H1 (cell line): ENCODE measurements at places on chromosomes 16 and 17. TPM values are rescaled to one million over a fixed set of nuclear protein-coding genes. Genes with fewer than 3 reads are reported as not detected.

Gene LGALS9B
- not detected in 2 replicates for total RNA-seq

- DNase-seq, result no peak
Measured at GRCh38 chr17:60436676-60437075, 14.4 kb downstream of the CHCT1 start.

GRCh38 chr16:84303023-84303422 is 8.3 kb downstream of the WFDC1 start:
- DNase-seq, result no peak

DNA sequence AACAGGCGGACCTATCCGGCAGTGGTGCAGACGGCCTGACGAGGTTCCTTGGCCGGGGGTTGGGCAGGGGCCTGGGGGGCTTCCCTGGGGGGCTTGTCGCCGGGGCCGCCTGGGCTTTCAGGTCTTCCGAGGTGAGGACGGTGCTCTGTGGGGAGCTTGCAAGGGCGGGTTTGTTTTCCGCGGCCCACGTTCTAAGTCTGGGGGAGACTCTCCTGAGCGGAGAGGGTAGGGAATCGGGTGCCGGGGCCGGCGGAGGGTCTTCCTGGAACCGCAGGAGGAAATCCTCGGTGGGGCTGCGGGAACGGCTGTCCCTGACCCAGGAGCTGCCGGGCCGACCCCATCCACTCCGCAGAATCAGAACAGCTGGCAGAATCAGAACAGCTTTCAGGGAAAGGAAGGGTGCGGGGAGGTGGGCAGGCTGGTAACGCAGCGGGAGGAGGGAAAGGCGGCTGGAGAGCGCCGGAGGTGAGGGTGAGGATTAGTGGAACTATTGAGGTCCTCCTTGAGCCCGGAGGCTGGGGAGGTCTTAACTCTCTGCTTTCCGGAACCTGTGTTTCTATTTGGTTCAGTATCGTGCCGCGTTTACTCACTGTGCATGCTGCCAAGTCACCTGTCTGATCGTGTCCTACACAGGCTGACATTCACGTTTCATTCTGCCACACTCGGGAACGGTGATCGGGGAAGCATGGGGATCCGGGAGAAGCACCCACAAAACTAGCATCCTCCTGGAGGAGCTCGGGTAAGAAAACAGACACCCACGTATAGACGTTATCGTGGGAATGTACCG is 28.9 kb downstream of the CPSF4L start:
- DNase-seq, result no peak
